NCI-H69 (cell line): ENCODE measurements at places on chromosomes 5 and 9.

DNA sequence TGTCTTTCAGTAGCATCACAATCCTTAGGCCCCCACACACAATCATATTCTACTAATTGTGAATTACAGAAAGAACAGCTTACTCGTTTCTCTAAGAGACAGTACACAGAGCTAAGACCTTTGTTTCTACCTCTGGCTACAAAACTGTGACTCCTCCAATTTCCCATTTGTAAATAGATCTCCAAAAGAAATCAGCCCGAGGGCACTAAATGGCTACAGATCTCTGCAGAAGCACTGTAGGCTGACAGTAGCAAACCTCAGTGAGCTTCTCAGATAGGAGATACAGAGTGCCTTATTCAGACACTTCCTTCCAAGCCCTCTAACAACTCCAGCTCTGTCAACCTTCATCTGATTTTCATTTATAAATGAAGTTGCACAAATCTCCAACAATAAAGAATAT lies 51.0 kb downstream of the EFNA5 start:
- DNase-seq = peak; percentile 97

GRCh38 chr5:158524070-158524469 lies 575.6 kb downstream of the EBF1 start:
- DNase-seq = no peak

GRCh38 chr5:158754018-158754514 lies 345.6 kb downstream of the EBF1 start:
- no peak for DNase-seq

DNA sequence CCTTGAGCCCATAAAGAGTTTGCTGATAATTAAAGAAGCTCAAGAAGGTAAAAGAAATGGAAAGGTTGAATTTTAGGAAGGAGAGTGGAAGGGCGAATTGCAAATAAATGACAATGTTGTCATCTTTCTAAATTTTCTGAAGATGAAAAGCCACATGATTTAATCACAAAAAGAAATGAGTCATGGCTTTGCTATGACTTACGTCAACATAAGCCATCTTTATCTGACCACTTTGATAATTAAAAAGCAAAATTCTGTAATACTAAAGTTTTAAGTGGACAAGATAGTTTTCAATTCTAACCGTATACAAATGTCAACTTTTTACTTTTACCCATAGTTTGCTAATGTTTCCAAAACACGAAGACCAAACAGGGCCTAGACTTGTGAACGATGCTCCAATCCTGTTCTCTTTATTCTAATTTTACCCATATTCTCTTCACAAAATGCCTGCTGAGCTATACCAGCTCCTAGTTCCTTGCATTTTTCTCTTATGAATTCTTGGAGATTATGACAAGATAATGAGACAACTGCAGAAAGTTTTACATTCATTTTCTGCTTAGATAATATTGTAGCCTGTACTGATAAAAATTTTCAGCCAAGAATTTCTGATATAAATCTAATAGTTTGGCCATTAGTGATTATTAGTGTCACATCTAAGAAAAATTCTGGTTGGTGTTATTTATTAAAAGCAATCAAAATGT lies 21.8 kb upstream of the PRUNE2 start:
- DNase-seq = no peak

GRCh38 chr5:93302711-93303110 lies 278.3 kb downstream of the NR2F1-AS1 start:
- no peak for DNase-seq

- no peak for DNase-seq
Observed at GRCh38 chr5:167579693-167580055, 711.8 kb upstream of the WWC1 start.

DNA sequence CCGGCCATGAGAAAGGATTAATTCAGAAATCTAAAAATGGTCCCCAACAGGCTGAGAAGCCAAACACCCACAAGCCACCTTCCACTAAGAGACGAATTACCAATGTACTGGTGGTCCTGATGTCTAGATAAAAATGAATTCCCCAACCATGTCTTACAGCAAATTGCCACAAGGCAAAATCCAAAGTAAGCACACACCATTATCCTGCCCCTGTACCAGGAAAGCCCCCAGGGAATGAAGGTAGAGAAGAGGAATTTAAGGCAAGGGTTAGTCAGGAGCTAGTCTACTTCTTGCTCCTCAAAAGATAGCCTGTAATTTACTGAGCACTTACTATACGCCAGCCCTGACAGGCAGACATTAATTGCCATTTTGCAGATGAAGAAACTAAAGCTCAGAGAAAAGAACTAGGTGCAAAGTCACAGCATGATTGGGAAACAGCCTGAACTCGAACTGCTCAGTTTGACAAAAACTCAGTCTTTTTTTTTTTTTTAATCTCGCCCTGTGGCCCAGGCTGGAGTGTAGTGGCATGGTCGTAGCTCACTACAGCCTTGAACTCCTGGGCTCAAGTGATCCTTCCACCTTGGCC lies 64.3 kb downstream of the RAPGEF1 start:
- no peak for DNase-seq

DNA sequence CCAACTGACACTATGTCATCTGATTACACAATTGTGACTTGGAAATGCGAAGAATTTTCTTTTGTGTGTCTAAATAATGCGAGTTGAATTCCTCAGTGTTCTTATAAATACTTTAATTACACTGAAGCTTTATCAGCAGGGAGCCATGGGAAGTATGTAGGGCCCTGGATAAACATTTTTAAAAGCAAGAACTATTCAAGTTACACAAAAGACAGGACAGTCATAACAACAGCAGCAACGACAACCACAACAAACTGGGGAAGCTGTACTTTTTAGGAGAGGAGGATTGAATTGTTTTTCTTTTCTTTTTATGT lies 250.3 kb upstream of the ZNF608 start:
- no peak for DNase-seq

- DNase-seq = peak; percentile 24
Observed at GRCh38 chr9:92176068-92176799, 61.0 kb upstream of the SPTLC1 start.

DNA sequence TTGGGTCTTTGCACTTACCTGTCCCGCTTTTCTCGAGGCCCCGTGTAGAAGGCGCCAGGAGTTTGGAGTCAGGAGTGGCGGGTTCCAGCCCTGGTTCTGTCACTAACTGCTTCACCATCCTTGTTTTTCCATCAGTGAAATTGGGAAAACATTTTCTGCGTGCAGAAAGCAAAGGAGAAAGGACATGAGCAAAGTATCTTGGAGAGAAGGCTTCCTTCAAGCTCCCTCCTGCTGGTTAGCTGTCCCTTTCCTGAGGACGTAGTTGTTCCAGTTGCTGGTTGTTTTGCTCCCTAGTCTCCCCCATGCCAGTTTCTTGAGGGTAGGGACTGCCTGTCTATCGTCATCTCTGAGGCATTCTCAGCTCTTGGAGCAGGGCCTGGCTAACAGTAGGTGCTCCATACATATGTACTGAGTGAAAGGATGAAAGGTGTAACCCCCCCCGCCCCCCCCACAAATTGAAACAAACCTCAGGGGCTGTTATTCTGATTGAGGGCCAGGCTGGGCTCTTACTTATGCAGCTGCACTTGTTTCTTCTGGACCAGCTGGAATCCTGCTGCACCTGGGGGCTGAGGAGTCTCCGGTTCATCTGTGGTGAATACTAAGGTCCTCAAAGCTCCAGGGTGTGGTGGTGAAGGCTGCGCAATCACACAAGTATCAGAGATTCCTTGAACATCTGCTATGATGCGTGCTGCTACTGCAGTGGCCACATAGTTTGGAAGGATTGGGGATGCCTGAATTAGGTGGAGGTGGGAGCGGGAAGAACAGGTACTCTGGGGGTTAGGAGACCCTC lies 1.0 kb downstream of the SMIM3 start:
- no peak for DNase-seq

- no peak for DNase-seq
Observed at GRCh38 chr5:77960305-77960704, 184.2 kb upstream of the TBCA start.

- no peak for DNase-seq
Observed at GRCh38 chr5:169753795-169754194, 116.7 kb downstream of the DOCK2 start.

DNA sequence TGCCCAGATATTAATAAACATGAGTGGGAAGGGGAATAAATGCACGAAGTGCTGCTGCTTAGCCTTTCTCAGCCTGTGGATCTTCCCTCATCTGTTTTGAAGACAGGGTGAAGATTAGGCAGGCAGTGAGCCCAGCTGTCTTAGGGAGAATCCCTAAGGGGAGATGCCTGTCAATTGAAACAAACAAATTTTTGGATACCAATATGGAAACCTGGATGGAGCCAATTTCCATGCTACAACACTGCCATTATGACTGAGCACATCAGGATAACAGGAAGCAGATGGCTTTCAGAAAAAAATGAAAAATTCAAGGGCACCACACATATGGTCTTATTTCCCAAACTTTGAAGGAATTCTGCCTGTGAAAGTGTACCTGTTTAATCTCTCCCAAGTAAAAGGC lies 80.3 kb downstream of the HMHB1 start:
- DNase-seq = peak; percentile 21

- DNase-seq = peak; percentile 40
Observed at GRCh38 chr9:68643901-68644809, 60.9 kb upstream of the PIP5K1B start.

GRCh38 chr5:6781716-6782115 lies 68.5 kb downstream of the TENT4A start:
- DNase-seq = no peak

GRCh38 chr5:92990771-92991170 lies 590.2 kb downstream of the NR2F1-AS1 start:
- peak; percentile 73 for DNase-seq

DNA sequence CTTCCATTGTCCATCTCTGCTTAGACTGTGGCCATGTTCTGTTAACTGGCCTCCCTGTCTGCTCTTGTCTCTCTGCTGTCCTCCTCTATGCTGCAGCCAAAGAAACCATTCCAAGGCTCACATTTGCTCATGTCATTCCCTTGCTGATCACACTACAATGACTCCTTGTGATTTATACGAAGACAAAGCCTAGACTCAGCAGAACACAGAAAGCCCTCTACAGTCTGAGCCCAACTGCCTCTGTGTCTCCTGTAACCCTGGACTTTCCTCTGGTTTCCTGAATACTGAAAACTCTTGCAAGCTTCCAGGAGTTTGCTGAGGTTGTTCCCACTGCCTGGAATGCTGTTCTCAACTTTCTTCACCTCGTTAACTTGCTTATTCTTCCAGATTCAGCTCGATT lies 191.8 kb downstream of the TMEM38B start:
- DNase-seq = no peak

DNA sequence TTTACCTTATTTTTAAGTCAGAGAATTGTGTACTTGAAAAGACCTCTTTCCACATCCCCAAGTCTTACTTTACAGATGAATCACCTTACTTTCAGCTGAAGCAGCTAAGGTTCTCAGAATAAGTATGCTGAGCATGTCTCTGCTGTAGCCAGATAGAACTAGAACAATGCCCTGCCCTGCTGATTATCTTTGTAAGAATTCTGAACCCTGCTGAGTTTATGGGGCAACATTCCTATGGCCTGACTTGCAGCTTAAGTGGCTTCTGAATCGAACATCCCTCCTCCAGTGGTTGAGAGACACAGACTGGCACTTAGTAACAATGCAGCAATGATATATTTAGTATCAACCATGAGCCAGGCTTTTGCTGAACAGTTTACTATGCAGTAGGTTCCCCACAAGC lies 592.0 kb upstream of the WWC1 start:
- DNase-seq = no peak

- peak; percentile 51 for DNase-seq
Observed at GRCh38 chr9:14307989-14308852, 5.7 kb downstream of the NFIB start.

DNA sequence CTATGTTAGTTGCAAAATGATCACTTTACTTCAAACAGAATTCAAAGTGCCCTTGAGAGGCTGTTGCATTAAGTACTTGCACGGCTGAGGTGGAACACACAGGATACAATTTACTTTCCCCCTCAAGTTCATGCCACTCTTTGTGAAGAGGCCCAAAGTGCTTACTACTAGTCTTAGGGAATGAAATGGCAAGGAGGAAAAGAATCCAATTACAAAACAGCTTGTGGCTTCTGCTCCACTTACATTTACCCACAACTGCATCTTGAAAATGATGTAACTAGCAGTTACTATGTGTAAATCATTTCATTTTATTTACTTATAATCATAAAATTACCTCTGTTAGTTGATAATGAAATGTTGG lies 14.6 kb downstream of the FOXD1 start:
- no peak for DNase-seq

- DNase-seq = no peak
Observed at GRCh38 chr5:162107591-162107990, 40.0 kb downstream of the GABRG2 start.

DNA sequence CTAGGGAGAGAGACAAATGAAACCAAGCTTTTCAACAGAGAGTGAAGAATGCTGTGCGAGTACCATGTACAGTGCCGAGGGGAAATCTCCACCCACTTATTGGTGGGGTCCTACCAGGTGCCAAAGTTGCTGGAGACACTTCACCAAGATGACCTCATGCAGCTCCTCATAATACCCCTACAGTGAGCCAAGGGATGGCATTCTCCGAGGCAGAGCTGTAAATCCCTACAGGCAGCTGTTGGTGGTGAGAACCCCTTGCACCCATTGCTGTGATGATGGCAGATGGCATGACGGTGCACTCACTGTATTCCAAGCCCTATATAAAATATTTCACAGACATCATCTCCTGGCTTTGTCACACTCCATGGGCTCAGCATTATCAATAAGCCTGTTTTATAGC lies 464.9 kb downstream of the SPOCK1 start:
- no peak for DNase-seq

- peak; percentile 22 for DNase-seq
Observed at GRCh38 chr5:74934949-74935751, 69.0 kb upstream of the FAM169A start.

DNA sequence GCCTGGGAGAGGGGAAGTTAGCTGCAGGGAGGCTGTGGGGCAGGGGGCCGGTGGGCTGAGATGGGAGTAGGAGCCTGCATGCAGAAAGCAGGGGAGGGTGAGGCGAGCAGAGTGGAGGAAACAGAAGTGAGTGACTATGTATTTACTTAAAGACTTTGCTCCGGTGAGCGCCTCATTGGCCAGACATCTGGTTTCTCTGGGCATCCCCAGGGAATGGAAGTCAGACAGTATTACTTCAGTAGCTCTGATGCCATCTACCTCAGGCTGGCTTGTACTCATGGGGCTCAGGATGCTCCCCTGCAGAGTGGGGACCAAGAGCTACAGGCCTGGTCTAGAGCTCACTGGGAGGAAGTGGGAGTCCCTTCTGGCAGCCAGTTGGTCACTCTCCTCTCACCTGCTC lies 78.2 kb upstream of the ARAP3 start:
- peak; percentile 59 for DNase-seq

GRCh38 chr5:140574165-140574564 lies 9.5 kb downstream of the SLC35A4 start:
- DNase-seq = no peak

DNA sequence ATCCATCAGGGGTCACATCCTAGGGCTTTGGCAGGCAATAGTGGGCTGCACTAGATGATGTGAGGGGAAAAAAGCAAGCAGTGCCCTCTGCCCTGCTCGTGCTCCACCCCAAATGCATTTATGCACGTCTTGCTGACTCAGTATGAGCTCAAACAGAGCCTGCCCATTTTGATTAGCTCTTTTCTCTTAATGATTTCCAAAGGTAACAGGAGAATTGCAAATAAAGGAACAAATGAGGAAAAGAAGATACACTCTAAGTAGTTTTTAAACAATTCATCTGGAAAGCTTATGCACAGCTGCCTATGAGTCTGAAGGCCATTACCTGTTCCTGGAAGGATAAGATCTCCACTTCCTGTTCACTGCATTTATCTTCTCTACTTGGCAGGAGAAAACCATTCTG lies 364.2 kb downstream of the TMEM232 start:
- no peak for DNase-seq

- DNase-seq = peak; percentile 48
Observed at GRCh38 chr9:17589771-17590170, 10.9 kb downstream of the SH3GL2 start.

GRCh38 chr9:87425202-87425601 lies 72.5 kb upstream of the DAPK1 start:
- DNase-seq = no peak
